ENCODE measurements at places on chromosomes 16 and 17.
A peak's percentile ranks its signal among the peaks of the same experiment; 100 is the strongest.

DNA sequence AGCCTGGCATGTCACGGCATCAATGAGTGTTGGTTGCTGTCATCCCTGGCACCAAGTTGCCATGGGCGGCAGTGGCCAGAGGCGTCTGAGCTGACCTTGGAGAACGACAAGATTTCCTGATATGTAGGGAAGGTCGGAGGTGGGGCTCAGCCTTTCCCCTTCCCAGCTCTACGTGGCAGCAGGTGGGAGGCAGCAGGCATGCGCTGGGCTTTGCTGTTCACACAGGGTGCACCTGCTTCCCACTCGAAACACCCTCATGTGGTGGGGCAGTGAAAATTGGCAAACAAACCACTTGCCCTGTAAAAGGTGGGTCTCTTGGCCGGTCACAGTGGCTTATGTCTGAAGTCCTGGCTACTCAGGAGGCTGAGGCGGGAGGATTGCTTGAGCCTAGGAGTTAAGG lies 12.3 kb upstream of the TFAP4 start:
- no peak for DNase-seq

DNA sequence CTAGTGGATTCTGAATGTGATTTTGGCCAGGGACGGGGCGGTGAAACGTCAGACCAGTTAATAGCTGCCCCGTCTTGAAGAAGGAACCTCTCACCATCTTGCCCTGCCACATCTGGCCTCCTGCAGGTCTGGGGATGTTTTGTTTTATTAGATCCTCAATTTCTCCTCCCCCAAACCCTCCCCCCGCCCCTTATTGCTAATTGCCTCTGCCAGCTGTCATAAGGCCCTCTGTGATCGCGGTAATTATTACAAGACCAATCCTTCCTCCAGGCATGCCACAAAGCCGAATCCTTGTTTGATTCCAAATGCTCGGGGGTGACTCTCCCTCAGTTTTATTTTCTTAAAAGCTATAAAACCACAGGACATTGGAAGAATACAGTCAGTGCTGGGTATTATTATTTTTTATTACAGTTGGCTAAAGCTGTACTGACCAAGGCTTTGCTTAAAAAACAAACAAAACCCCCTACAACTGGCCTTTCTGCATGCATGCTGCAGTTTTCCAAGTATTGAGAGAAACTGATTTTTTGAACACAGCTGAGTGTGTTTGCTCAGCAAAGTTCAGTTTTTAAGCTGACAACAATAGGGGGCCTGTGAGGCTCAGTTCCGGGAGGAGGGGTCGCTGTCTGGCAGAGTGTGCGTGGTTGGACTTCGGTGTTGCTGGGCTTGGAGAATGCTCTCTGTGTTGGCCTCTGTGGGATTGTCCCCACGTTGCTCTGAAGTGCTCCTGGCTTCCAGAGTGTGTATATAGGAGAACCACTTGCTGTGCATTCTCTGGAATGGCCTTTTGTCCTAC lies 1.7 kb downstream of the KSR1 start:
- DNase-seq, result no peak

DNA sequence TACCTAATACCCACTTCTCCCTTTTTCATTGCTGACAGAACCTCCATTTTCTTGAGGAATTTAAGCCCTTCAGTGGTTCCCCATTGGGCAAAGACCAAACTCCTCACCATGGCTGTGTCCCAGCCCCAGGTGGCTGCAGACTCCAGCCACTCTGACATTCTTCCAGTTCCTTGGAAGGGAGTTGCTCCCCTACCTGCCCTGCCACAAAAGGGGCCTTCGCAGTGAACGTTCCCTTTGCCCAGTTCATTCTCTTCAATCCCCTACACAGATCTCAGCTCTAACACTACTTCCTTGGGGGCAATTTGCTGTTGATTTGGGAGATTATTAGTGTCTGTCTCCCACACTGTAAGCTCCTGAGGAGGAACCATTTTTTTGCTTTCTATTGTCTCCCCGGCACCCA lies 3.2 kb upstream of the AKTIP start:
- DNase-seq, result no peak

- no peak for DNase-seq
Observed at GRCh38 chr17:16975277-16975651, 3.3 kb upstream of the TNFRSF13B start.

DNA sequence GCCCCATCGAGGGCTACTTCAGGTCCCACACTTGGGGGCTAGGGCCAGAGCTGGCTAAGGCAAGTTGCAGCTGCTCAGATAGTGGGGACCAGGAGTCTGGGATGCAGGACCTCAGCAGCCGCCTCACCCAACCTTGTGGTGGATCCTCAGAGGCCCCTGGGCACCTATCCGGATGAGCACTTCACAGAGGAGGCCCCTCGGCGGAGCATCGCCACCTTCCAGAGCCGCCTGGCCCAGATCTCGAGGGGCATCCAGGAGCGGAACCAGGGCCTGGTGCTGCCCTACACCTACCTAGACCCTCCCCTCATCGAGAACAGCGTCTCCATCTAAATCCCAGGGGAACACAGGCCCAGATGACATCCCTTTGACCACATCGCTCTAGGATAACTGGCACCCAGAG lies 9.4 kb downstream of the ALOX15B start:
- no peak for DNase-seq

GRCh38 chr17:9050801-9051401 lies 29.6 kb downstream of the NTN1 start:
- no peak for DNase-seq

- DNase-seq, result no peak
Observed at GRCh38 chr16:51556694-51557340, 405.7 kb upstream of the SALL1 start.

GRCh38 chr16:46717692-46718091 lies 28.2 kb downstream of the ORC6 start:
- DNase-seq, result no peak

DNA sequence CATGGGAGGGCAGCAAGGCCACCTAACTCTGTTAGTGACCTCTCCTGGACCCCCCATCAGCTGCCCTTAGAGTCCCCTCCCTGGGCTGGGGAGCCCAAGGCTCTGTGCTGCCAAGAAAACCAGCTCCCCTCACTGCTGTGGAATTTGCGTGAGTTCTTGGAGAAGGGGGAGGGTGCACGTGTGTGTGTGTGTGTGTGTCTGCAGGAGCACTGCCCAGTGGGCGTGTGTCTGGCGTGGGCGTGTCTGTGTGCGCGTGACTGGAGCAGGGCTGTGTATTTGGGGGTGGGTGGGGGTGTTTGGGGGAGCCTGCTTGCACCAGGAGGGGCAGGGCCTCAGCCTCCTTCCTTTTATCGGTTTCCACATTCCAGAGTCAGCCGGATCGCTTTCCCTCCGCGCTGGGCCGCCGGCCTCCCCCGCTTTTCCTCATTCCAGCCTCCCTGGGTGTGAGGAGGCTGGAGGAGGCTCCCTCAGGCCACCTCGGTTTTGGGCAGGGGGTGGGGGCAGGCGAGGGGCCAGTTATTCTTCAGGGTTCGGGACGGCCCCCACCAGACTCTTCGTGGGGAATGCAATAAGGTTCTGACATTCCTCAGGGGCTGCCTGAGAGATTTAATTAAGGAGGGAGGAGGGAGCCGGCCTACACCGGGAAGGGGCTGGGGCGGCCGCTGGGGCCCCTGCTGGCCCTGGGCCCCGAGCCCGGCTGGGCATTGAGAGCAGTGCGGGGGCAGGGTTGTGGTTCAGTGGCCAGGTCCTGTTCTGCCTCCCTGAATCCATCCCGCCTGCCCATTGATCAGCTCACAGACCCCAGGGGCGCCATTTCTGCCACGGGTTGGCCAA lies 2.5 kb downstream of the VASN start:
- DNase-seq, result no peak

DNA sequence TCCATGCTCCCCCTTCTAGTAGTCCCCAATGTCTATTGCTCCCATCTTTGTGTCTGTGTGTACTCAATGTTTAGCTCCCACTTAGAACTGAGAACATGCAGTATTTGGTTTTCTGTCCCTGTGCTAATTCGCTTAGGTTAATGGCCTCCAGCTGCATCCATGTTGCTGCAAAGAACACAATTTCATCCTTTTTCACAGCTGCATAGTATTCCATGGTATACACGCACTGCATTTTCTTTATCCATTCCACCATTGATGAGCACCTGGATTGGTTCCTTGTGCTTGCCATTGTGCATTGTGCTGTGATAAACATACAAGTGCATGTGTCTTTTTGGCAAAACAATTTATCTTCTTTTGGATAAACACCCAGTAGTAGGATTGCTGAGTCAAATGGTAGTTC lies 77.0 kb upstream of the HSBP1 start:
- DNase-seq, result no peak

- no peak for DNase-seq
Observed at GRCh38 chr16:29641561-29641960, 21.5 kb upstream of the SPN start.

- DNase-seq, result no peak
Observed at GRCh38 chr17:44159519-44160210, 10.8 kb upstream of the ASB16 start.

GRCh38 chr17:70563281-70563820 lies 394.0 kb downstream of the KCNJ2 start:
- peak; percentile 71 for DNase-seq

DNA sequence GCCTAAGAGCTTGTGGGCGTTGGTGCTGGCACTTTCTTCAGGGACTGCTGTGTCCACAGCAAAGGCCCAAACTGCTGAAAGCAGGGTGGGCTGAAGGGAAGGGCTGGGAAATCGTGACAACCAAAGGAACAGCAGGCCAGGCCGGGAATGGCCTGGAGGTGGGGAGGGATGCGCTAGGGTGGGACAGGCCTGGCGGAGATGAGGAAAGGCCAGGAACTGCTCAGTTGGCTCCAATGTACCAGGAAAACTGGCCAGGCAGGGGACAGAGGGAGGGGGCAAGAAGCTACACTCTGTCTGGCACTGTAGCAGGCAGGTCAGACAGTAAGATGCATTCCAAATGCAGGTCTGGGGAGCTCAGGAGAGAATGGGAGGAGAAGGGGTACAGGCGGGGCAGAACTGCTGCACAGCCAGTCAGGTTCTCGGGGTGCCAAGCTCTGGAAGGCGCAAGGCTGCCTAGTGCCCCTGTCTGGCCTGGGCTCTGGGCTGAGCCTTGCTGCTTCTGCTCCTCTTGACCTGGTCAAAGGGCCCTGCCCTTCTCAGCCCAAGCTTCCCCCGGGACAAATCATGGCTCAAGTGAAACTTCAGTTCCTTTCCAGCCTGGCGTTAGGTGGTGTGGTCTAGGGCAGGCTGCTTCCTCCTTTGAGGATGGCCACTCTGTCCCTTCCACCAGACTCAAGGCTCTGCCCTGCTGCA lies 7.3 kb downstream of the PNMT start:
- no peak for DNase-seq

DNA sequence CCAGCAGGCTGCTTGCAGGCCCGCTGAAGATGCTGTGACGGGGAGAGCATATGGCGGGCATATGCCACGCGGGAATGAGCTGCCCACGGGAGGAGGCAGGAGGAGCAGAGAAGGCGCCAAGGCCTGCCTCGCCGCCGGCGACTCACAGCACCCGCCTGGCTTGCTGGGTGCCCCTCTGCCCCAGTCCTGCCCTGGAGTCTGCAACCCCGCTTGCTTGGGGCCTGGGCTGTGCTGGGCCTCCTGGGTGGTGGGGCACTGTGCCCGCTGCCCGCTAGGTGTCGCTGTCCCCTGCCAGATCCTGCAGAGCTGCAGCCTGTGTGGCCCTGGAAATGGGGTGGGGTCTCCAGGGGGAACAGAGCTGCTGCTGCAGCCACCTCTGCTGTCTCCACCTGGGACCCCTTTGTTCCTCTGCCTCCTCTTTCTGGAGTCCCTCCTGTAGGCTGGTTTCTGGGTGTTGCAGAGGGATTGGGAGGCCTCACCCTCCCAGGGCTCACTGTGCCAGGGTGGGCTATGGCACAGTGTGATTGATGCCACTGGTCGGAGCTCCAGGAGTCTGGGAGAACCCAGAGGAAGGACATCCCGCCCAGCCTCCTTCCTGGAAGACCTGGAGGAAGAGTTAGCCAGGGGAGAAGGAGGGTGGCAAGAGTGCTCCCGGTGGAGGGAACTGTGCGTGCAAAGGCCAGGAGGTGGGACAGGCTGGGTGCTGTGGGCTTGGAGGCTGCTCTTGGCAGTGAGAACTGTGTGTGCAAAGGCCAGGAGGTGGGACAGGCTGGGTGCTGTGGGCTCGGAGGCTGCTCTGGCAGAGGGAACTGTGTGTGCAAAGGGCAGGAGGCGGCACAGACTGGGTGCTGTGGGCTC lies 141.0 kb upstream of the CIBAR2 start:
- no peak for DNase-seq

DNA sequence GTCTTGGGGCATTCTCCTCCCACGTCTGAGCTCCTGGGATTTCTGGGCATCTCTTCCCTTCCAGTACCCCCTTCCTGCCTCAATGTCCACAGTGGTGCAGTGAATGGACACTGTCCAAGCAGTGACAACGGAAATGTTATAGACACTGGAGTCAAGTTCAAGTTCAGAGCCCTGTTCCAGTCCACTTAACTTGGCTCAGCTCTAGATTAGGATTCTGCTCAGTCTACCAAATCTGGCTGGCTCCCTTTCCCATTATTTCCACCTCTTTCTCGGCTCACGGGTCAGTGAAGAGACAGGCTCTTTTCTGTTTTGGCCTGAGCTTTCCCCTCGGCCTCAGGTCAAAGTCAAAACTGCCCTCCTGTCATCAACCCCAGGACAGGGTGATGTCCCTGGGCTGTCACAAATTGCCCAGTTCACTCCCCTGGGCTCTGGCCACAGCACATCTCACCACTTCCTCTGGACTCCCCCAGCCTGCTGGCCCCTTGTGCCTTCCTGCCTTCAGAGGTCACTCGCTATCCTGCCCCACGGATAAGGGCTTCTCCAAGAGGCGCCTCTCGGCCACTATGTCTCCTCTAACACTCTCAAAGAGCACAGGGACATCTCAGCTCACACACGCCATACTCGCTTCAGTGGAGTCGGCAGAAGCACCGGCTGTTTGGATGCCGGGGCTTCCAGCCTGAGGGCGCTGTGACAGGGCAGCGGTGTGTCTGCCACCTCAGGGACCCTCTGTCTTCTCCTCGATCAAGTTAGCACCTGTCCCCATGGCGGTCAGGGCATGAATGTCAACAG lies 17.7 kb upstream of the MRPL38 start:
- DNase-seq, result no peak

DNA sequence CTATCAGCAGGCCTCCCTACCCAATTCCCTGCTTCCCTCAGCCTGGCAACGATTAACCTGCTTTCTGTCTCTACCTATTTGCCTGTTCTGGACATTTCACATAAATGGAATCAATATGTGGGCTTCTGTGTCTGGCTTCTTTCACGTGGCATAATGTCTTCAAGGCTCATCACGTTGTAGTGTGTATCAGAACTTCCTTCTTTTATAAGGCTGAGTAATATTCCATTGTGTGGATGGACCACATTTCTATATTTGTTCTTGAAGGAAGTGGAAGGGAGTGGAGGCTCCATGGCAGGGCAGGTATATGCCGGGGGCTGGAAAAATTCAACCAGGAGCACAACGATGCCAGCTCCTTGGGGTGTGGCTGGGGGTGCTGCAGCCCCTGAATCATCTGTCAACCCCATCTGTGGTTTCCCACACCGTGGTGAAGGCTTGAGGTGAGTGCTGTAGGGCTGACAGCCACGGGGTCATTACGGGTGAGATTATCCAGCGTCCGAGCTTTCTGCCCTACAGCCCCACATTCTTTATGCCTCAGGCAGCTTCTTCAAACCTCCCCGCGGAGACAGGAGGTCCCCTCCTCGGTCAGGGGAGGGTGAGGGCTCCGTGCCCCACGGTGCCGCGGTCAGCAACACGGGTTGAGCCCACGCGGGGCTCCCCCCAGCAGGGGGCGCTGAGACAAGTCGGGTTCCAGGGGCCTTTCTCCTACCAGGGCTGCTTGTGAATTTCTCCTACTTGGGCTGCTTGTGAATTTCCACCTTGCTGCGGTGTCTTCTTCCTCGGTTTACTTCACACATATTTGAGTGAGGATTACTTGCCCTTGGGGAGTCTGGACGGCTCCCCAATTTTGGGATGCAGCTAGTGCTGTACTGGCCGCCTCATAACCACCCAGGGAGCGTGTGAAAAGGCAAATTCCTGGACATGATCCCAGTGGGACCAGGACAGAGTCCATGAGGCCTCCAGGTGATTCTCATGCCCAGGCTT lies 18.3 kb upstream of the WFIKKN2 start:
- DNase-seq, result no peak

GRCh38 chr16:75092777-75093176 lies 23.8 kb downstream of the LDHD start:
- no peak for DNase-seq

All from NCI-H774 (cell line).